ENCODE measurements at places on chromosomes 12 and 14.

DNA sequence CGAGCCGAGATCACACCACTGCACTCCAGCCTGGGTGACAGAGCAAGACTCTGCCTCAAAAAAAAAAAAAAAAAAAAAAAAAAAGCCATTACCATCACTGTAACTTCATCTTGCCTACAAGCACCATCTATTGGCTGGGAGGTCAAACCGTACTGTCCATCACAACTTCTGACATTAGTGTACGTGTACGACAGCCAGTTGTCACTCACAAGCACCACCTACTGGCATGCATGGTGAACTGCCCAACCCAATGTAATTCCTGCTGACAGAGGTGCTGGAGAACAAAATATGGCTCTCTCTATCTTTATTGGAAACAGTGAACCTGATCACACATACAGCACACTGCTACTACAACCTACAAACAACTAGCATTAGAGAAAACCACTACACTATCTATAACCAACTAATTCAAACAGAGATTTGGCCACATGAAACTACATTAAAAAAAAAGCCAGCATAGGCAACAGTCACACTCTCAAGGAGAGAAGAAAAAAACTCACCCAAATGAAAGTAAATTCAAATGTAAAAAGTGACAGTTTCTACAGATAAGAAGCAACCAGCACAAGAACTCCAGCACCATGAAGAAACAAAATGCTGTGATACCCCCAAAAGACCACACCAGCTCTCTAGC is 82.3 kb downstream of the PUS7L start:
- DNase-seq, result peak; percentile 38

GRCh38 chr12:125586441-125586840 is 521.2 kb downstream of the AACS start:
- no peak for DNase-seq

DNA sequence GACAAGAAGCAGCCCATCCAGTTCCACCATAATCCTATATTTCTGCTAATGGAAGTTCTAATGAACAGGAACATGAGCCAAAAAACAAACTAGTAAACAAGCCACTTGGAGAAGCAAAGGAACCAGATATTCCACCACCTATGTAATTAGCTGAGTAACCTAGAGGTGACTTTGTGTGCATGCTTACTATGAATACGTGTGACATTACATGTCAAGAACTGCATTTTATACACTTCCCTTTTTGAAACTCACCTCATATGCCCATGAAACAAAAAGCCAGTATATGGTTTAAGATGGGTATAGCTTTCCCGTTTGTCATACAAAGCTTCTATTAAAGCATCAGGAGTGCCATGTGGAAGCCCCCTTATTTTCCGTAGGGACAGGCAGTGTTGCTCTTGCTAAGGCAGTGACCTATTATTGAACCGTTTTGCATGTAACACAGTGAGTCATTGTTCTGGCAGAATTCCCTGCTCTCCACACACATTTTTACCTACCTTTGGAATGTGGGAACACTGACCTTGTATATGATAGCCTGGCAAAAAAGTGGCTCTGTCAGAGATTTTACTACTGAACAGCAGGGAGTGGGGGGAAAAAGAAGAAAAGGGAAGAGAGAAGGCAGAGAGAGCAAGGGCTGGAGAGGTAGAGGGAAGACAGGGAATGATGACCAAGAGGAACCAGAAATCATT is 34.8 kb upstream of the FRMD6 start:
- DNase-seq, result no peak

DNA sequence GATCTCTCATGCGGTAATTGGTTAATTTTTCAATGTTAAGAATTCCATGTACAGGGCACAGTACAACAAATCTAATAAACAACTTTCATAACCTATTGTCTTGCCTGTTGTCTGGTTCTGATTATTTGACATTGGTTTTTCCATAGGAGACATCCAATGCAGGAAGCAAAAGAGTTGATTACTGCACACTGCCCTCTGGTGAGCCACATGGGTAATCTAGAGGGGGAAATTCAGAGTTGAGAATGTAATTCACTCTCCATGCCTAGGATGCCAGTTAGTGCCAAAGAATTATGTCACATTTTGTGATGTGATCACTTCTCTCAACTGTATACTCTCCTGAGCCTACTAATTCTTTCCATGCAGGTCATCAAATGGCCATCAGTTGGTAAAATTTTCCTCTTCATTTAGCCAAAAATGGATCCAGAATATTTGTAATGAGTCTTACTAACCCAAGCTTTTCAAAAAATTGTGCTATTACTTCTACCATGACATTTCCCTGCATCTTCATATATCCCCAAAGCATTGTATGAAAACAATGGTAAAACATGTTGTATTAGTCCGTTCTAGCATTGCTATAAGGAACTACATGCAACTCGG is 17.7 kb upstream of the CCDC91 start:
- peak; percentile 47 for DNase-seq

GRCh38 chr14:80206351-80207080 is 4.8 kb downstream of the DIO2 start:
- DNase-seq, result no peak

DNA sequence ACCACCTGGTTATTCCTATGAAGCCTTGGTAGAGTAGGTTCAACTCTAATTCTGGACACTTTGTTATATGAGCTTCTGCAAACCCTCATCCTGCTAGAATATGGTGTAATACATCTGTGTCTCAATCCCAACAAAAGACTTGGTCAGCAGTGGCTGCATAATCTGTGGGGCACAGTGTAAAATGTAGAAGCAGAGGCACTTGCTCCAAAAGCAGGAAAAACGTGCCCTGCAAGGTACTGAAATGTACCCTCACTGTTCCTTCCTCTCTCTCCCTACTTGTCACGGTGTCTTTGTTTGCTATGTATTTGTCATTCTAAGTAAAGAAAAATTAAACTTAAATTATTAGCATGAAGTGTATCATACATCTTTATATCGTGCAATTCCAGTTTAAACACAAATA is 267.9 kb downstream of the BCL11B start:
- DNase-seq, result no peak

DNA sequence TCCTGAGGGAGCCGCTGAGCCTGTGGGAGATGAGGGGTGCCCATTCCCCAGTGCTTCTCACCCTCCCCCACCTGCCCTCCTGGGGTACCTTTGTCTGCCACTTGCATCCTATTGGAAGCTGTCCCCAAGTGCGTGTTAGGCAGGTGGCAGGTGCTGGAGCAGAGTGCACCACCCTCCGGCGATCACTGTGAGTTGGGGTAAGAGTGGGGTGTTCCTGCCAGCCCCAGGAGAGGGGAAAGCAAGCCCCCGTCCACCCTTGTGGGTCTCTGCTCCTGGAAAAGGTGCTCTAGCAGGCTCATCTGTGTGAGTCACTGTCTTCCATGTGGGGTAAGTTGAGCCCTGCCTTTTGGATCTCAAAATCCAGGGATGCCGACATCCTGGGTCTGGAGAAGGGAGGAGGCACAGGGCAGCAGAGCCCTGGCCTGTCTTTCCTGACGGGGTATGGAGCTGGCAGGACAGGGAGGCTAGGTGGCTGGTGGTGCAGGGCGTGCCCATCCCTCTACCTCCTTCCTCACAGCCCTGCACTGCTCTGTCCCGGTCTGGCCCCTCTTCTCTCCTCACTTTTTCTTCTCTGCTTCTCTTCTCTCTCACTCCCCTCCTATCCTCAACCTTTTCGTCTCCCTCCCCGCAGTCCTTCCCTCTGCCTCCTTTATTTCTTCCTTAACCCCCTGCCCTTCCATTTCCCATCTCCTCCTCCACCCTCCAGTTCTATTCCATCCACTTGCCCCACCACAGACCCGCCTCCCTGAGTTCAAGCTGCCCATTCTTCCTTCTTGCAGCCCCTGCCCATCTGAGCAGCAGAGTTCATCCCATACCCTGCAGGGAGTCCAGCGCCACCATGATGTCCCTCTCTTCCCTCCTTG is 20.1 kb upstream of the KRT7 start:
- no peak for DNase-seq

DNA sequence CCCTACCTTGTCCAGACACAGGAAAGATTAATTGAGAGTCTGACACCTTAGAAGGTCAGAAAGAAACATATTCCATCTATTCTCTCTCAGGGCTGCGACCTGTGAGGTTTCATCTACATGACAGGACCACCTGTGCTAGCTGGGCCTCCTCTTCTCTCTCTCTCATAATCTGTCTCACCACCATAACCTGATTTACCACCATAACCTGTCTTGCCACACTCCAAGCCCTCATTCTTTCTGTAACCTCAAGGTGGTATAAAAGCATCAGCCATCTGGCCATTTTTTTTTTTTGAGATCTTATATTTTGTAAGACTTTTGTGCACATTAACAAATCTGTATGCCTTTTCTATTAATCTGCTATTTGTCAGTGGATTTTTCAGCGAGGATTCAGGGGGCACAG is 75.5 kb downstream of the ACADS start:
- no peak for DNase-seq

DNA sequence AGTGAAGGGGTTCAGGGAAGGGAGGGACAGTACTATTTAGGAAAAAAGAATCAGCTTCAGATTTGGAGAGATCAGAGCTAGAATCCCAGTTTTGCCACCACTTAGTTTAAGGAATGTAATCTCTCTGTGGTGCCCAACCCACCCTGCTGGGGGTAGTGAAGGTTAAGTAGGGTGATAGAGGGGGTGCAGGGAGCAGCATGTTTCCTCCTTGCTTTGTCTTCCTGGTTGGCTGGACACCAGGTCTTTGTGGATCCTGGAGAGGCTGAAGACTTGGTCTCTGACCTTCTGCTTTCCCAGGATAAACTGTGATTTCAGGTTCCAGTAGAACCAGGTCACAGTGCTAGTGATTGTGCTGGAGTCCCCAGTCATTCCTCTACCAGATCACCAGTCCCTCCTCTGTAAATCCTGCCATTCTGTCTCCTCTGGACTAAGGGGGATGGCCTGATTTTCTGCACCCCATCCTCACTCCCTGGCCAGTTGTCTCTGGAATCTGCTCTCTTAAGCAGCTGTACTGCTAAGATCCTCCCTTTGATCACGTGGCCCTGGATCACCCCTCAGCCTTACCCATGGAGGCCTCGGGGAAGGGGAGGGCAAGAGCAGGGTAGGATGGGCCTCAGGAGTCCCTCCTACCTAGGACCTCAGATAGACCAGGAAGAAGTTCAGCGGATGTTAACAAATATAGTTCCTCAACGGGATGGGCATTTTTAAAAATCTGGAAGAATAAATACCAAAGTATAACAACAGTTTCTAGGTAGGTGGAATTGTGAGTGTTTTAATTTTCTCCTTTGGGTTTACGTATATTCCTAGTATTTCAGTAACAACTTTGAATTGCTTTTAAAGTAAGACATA is 3.1 kb downstream of the MAP3K12 start:
- DNase-seq, result no peak

DNA sequence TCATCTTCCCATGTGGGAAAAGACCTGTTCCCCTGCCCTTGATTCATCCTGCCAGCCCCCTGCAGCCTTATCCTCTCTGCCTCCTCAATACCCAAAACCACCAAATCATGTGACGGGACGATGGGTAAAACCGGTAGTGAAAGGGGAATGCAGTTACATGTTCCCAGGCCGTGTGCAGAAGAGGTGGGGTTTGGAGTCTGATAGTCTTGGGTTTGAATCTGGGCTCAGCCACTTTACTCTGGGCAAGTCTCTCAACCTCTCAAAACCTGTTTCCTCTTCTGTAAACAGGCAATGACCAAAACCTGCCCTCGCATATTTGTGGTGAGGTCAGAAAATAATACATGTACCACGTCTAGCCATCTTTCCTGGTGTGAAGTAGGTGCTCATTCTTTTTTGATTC is 123.0 kb downstream of the PLXNC1 start:
- DNase-seq, result no peak

DNA sequence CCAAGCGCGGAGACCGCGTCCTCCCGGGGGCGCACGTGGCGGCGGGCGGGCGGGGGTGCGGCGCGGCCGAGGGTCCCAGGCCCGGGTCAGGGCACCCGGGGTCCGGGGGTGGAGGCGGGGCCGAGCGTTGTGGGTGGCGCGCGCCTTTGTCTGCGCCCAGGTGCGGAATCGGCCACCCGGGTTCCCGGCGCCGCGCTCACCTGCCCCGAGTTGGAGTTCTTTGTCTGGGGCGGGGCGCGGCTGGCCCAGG is 50.1 kb downstream of the LRCOL1 start:
- no peak for DNase-seq

GRCh38 chr14:51612449-51612848 is 39.3 kb upstream of the FRMD6 start:
- no peak for DNase-seq

DNA sequence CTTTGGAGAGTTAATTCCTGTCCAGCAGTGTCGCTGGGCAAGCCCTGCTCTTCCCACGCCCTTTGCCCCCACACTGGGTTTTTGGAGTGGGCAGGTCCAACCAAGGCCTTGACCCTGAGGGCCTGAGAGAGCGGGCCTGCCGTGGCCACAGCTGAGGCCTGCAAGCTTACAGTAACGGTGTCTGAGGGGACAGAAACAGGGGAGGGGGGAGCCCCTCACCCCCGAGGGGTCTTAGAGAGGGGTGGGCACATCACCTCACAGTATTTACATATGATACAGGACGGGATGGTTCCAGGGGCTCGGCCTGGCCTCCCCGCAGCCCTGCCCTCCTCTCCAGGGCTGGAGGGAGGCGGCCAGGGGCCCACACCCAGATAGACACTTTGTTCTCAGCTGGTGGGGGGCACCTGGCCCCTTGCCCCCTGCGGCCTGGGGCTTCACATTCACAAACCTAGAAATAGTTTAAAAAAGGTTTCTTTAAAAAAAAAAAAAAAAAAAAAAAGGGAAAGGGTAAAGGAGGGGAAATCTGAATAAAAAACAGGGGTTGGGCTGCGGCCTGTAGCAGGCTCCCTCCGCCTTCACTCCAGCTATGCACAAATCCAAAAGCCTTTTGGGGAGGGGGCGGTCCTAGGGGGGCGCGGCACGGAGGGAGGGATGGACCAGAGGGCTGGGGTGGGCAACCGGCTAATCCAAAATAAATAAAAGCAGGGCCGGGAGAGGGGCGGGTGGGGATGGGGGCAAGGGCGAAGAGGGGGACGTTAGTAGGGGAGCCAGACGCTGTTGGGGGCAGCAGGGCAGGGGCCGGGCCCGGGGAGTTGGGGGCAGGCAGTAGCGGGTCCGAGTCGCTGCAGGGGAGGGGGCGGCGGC is 14.8 kb upstream of the PLA2G1B start:
- no peak for DNase-seq

- no peak for DNase-seq
These were observed 49.0 kb upstream of the STON2 start for GRCh38 chr14:81449114-81449513.

- DNase-seq, result no peak
These were observed 1663.6 kb upstream of the SEL1L start for GRCh38 chr14:83197271-83197670.

- DNase-seq, result no peak
These were observed 398.3 kb downstream of the RAD51B start for GRCh38 chr14:68217791-68218340.
